NCI-H69 (cell line): ENCODE measurements at places on chromosomes 16 and 17.
A peak's percentile ranks its signal among the peaks of the same experiment; 100 is the strongest.

DNA sequence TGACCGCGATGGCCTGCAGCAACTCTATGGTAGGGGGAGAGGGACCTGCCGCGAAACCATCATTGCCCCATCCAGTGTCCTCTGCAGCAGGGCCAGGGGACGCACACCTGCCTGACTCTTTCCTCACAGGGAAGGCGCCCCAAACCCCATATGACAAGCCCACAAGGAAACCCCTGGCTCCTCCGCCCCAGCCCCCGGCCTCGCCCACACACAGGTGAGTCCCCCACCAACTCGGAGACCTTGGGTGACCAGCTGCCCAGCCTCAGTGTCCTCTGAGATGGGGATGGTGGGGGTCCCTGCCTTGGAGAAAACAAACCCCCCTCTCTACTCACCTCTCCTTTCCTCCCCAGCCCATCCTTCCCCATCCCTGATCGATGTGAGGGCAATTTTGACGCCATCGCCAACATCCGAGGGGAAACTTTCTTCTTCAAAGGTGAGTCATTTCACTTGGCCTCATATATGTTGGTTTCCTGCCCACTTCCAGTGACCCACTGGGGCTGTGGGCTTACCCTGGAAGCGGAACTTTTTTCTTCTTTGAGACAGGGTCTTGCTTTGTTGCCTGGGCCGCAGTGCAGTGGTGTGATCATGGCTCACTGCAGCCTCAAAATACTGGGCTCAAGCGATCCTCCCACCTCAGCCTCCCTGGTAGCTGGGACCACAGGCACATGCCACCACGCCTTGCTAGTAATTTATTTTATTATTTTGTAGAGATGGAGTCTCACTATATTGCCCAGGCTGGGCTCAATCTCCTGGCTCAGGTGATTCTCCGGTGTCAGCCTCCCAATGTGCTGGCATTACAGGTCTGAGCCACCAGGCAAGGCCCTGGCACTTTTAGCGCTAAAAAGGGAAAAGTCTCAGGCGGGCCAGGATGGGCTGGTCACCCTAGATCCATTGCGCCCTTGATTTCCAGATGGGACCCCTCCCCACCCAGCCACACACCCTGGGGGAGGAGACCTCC lies 8.0 kb upstream of the IL32 start:
- no peak for DNase-seq

DNA sequence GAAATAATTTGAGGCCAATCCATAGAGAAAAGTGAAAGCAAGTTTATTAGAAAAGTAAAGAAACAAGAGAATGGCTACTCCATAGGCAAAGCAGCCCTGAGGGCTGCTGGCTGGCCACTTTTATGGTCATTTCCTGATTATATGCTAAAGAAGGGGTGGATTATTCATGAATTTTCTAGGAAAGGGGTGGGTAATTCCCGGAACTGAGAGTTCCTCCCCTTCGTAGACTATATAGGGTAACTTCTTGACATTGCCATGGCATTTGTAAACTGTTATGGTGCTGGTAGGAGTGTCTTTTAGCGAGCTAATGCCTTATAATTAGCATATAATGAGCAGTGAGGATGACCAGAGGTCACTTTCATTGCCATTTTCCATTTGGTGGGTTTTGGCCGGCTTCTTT lies 4.4 kb downstream of the DHRS7B start:
- DNase-seq = no peak

- DNase-seq = no peak
Observed at GRCh38 chr16:85090181-85090580, 22.1 kb downstream of the CIBAR2 start.

DNA sequence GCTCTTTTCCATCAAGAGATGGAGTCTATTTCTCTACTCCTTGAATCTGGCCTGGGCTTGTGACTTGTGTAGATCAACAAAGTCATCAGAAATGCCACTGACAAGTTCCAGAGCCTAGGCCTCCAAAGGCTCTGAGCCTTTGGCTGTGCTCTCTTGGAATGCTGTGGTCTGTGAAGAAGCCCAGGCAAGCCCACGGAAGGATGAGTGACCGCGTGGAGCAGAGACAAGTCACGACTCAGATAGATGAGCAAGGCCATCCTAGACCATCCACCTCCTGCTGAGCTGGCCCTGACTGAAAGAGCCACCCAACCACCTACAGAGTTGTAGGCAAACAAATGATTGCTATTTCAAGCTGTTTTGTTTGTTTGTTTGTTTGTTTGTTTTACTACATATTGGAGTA lies 11.6 kb upstream of the ICAM2 start:
- no peak for DNase-seq

GRCh38 chr16:89090182-89090630 lies 3.4 kb upstream of the ACSF3 start:
- DNase-seq = peak; percentile 57

- DNase-seq = no peak
Observed at GRCh38 chr17:43337684-43338428, 60.9 kb upstream of the ARL4D start.

GRCh38 chr17:80261159-80261894 lies 675 bp downstream of the RNF213 start:
- peak; percentile 95 for DNase-seq

DNA sequence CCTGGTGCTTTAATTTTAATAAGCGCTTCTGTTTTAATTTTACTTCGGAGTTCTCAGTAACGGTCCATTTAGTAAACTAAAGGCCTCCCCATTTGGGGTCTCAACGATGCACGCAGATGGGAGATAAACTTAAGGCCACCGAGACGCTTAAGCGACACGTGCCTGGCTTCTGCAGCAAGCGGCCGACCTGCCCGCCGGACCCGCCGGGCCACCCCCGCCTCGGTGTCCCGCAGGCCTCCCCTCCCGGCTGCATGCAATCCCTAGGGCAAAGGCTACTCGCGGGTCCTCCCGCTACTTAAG lies 592 bp downstream of the GCSH start:
- no peak for DNase-seq

DNA sequence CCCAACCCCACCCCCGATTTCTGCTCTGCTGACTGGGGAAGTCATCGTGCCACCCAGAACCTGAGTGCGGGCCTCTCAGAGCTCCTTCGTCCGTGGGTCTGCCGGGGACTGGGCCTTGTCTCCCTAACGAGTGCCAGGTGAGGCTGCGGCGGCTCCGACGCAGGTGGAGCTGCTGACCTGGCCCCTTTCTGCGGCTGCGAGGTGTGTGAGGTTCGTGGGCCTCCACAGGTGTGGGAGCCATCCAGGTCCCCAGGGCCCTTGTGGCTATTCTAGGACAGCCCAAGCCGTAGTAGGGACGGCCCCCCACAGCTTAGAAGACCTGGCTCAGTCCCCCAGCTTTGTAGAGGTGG lies 3.0 kb downstream of the UBE2I start:
- DNase-seq = no peak

GRCh38 chr17:15446036-15446435 lies 21.4 kb downstream of the CDRT4 start:
- DNase-seq = no peak

DNA sequence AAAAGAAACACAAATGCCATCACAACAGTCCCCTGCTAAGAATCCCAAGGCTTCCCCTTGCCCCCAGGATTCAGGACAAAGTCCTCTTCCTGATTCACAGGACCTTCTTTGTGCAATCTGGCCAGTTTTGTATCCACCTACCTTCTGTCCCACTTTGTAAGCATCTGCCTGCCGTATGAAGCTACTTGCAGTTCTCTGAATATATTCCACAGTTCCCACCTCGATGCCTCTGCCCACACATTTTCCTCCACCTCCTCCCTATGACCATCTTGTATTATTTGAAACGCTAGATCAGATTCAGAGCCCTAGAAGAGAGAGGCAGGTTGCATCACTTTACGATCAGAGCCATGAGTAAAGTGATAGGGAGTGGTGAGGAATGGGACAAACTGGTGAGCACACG lies 159.2 kb upstream of the XYLT1 start:
- DNase-seq = no peak

DNA sequence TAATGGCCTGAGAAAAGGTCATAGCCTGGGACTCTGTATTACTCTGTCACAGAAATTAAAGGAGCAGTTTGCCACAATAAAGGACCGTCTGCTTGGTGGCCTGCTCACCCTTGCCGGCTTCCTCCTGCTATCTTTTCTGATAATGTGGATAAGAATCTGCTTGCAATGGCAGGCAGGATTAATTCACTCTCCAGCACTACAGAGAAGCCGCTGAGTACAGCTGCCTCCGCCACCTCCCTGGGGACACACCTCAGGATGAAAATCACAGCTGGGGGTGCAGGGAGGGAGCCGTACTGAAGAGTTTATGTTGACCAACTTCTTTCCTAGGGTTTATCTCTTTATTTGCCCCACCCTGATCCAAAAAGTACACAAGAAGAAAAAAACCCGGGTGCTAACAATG lies 245.9 kb upstream of the RPL38 start:
- DNase-seq = no peak

DNA sequence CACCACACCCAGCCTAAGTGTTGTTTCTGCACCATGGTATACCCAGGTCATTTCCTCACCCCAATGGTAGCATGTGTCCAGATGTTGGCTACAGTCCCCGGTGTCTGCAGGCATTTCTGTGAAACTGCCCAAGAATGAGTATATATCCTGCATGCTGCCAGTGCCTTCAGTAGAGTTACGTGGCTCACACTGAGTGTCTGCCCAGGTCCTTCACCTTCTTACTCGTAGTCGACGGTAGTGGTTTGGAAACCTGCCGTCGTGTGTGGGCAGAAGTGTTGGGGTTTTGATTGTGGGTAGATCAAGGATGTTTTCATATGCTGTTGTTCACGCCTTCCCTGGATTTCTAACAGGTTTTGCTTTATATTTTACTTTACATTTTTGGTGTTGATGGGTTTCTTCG lies 16.8 kb downstream of the TCF25 start:
- DNase-seq = no peak

DNA sequence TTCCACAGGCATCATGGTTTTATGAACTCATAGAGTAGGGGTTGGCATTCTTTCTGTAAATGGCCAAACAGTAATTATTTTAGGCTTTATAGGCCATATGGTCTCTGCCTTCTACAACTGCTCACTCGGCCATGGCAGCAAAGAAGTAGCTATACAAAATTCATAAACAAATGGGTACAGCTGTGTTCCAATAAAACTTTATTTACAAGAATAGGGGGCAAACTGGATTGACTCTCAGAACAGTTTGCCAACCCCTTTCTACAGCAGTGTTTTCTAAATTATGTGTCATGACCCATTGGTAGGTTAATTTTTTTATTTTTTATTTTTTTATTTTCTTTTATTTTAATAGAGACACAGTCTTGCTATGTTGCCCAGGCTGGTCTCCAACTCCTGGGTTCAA lies 20.4 kb downstream of the GOT2 start:
- no peak for DNase-seq

GRCh38 chr16:29256501-29256981 lies 150.0 kb downstream of the NPIPB11 start:
- no peak for DNase-seq

- DNase-seq = no peak
Observed at GRCh38 chr17:16472539-16472938, 19.5 kb downstream of the LRRC75A start.

- DNase-seq = no peak
Observed at GRCh38 chr17:40093580-40094201, 6.7 kb downstream of the NR1D1 start.

DNA sequence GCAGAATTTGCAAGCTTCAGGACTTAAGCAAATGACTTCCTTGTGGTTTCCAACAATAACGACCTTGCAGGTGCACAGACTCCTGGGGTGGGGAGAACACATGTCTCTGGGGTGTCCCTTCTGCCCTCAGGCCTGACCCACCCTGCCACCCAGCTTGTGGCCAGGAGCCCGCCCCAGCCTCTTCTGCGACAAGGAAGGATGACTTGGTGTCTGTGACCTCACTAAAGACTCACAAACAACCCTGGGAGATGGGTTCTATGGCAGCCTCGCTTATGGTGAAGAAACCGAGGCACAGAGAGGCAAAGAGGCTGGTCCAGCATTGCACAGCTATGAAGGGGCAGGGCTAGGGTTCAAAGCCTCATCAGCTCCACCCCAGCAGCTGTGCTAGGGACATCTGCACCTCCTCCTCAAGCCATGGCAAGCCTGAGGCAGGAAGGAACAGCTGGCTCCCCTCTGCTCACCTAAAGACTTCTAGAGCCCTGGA lies 2.6 kb downstream of the ATP2A3 start:
- DNase-seq = peak; percentile 79

DNA sequence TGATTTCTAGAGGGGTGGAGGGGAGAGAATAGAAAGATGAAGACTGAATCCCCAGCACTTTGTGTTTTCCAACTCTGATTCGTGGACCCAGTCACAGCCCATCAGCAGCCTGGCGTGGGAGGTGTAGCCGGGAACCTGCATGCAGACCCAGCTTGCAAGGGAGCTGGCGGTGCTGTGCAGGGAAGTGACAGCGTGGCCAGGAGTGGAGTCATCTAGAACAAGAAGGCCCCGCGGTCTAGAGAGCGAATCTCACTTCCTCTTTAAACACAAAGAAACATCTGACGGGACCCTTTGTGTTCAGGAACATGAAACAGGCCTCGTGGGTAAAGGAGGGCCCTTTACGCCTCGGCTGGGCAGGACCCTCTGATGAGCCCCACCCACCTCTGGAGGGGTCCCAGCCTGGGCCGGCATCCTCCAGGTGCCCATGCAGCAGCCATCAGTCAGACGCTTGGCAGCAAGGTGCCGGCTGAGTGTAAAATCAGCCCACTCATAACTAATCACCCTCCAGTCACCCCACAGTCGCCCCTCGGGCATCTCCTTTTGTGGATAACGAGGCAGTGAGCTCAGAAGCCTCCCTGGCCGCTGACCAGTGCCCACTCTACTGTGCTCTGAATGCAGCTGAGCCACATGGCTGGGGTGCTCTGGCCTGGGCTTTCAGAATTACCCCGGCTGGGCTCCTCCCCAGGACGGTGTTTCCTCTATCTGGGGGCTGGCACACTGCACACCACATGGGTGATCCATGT lies 4.4 kb downstream of the SNAI3 start:
- DNase-seq = no peak

DNA sequence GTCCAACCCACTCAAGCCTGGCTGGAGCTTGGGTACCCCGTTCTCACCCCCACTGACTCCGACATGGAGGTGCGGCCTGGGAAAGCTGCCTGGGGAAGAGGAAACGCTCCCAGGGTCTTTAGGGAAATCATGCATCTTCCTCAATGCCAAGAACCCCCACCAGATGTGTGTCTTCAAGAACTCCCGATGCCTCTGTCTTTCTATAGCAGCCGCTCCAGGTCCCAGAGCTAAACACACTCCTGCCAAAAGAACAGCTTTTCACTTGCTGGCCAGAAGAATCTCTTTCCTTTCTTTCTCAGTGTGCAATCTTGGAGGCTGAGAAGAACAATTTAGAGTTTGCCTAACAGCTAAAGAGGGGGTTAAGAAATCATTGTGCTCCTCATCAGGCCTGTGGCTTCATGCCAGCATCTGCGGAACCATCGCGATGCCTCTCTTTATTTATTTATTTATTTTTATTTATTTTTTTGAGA lies 41.1 kb upstream of the MTSS2 start:
- DNase-seq = no peak
